ENCODE measurements at places on chromosomes 12 and 14.

DNA sequence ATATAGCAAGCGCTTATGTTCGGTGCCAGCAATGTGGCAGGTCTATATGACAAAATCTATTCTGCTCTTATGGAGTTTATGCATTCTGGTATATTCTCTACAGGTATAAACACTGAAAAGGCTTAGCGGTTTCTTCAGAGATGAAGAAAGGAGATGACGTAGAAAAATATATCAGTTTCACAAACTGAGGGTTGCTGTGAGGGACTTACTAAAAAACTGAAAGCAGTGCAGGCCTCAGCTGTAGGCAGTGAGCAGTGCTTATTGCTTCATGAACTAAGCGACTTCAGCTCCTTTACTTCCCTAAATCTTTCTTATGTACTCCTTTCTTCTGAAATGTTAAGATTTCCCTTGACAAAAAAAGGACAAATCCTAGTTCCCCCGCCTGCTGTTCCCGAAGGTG is 4.5 kb downstream of the DDX47 start:
- no peak for DNase-seq

DNA sequence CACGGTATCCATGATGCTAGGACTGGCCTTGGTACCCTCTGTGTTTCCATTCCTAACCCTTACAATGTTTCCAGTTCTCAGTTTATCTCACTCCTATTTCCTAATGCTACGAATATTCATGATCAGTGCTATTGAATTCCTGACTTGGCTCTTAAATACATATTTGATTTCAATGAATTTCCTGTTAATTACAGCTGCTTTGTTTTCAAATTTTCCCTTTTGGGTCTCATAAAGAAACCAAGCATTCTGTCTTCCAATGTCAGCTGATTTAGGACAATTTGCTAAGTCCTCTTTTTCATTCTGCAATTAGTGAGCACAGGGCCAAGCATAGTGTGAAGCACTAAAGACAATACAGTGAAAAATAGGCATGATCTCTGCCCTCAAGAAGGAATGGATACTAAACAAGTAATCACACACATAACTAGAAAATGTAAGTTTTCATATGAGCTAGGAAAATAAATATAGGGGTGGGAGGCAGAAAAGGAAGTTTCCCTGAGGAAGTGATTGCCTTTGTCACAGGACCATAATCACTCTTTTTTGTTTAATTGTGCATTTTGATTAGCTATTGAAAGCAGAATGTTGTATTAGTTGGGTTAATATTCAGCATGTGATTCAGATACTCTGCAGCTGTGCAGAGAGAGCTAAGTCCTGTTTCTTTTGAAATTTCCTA is 88.5 kb downstream of the KCNC2 start:
- DNase-seq = no peak

GRCh38 chr14:35390577-35391387 is 13.8 kb downstream of the NFKBIA start:
- DNase-seq = no peak

GRCh38 chr12:51884676-51885229 is 3.1 kb upstream of the ANKRD33 start:
- peak; percentile 29 for DNase-seq

- DNase-seq = no peak
Measured at GRCh38 chr14:79656056-79656455, 555.2 kb downstream of the DIO2 start.

DNA sequence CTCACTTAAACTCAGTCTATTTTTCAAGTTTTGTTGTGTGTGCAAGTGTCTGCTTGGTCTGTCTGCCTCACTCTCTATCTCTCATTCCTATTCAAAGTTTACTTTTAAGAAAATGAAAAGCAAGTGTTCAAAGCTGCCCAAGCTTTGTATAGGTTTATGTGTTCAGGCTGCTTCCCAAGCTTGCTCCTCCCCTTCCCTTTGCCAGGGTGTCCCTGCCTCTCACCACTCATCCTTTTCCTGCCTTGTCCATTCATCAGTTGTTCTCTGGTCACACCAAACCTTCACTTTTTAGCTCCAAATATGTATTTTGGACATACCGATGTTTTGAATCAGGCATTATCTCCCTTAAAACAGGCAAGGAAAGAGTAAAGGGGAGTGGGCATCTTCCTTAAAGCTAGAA is 41.3 kb downstream of the STK38L start:
- no peak for DNase-seq

DNA sequence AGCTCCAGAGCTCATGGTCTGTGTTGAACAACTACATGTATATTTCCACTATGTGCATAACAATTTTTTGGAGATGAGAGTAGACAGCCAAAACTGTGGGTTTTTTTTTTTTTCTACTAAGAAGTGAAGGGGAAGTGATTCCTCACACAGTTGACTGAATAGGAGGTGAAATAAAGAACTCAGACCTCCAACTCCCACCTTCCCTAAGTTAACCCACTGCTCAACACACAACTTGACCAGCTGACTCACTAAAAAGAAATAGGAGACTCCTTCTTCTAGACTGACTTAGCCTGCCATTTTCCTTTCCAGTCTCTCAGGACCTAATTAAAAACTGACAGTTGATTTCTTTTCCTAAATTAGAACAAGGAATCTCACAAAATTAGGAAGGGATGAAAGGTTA is 1.7 kb downstream of the M6PR start:
- DNase-seq = no peak

DNA sequence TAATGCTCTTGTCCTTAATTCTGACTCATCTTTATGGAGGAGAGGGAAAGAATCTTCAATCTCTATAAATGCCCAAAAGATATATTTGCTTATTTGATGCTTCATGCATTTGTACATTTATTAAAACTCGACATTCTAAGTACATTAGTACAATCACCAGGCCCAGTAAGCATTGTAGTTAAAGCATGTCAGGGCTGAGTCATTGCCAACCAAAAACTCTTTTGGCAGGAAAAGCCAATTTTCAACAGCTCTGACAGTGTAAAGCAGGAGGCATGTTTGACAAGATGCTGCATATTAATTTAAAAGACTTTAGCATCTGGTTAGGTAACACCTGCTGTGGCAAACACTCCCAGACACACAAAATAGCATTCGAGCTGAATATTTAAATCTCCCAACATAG is 290.9 kb downstream of the PPFIA2 start:
- DNase-seq = peak; percentile 66

GRCh38 chr12:2553388-2554126 is 241.2 kb upstream of the FKBP4 start:
- no peak for DNase-seq

DNA sequence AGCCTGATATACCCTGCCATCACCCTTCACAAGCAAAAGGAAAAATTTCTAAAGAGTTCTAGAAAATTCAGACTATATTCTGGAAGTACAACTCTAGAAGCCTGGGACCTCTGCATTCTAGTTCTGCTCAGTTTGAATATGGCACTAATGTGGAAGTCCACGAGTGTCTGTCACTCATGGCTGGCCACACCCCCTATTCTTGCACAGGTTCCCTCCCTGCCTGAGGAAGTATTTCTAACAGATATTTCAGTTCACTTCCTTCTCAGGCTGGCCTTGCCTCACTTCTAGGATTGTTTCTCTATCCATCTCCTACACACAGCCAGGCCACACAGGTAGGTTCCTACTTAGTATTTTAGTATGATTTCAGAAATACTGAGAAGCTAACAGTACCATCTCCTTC is 67.4 kb downstream of the PHLDA1 start:
- DNase-seq = no peak

GRCh38 chr12:121748218-121748570 is 35.6 kb downstream of the TMEM120B start:
- DNase-seq = no peak

- DNase-seq = no peak
Measured at GRCh38 chr14:81509838-81510452, 23.7 kb downstream of the SEL1L start.

GRCh38 chr14:72741826-72742117 is 152.1 kb downstream of the DPF3 start:
- no peak for DNase-seq

GRCh38 chr12:6380141-6381121 is 3.5 kb upstream of the LTBR start:
- no peak for DNase-seq

DNA sequence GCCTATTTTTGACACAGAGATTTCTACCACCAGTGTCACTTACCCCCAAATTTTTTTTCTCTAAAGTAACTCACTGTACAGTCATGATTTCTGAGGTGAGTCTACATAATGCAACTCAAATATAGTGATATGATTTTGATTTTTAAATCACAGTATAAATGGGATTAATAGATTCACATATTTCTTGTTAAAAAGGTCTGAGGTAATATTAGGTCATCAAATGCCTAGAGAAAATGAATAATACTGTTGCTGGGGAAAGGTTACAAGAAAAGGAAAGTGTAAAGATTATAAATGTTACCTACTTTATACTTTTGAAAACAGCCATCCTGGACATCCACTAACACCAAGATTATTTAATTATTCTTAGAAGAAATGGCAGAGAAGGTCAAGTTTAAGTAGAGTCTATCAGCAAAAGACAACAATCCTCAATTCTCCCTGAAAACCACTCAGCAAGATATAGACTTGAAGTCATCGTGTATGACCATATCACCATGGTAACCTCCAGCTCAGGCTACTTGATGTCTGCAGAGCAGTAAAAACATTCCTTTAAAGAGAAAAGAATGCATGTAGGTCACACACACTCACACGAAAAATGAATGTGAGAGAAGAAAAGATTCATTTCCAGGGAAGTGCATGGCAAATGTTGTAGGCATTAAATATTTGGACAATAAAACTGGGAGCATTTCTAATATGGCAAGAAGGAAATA is 58.7 kb downstream of the CCDC59 start:
- DNase-seq = peak; percentile 78

DNA sequence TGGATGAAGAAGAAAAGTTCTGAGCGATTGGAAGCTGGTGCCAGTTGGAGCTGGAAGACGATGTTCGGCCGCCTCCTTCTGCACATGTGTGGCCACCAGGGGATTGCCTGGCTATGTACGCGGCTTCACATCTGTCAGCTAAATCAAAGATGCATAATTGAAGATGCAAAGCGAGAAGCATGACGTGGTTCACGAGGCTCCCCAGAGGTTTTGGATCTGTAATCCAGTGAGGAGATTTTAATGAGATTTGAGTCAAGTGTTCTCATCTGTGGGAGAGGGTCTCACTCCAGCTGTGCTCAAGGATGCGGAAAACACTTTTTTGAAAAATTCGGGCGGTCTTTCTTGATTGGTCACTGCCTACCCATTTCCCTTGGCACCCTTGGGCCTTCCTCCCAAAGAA is 94.6 kb downstream of the PAX9 start:
- no peak for DNase-seq

DNA sequence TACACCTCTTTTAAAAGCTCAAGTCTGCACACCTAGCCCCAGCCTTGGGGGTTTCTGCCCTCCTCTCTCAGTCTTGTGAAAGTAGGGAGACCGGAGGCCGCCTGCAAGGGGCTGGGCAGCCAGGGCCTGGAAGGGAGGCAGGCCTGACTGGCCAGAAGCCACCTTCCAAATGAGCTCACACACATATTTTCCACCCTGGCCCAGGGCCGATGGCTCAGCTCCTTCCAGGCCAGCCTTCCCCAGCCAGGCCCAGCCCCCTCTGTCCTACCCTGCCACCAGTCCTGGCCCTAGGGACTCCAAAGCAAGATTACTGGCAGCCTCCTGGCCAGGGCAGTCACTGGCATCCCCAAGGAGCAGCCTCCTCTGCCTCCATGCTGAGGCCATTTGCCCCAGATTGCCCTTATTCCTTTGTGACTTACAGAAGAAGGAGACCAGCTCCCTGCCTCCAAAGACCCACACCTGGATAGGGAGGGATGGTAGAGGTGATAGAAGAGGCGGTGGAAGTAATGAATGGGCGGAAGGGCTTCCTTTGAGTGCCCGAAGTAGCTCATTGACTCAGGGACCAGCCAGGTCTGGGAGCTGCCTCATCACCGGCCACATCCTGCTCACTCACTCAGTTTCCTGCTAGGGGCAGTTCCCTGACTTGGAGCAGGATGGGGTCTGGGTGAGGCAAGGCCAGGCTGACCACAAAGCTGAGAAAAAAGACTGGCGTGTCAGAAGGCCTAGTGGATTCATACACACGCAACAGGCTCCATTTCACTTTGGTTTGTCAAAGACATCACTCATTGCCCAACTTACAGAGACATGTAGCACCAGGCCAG is 14.8 kb downstream of the MMP14 start:
- peak; percentile 94 for DNase-seq

GRCh38 chr14:22178333-22178839 is 410.6 kb downstream of the DAD1 start:
- no peak for DNase-seq

DNA sequence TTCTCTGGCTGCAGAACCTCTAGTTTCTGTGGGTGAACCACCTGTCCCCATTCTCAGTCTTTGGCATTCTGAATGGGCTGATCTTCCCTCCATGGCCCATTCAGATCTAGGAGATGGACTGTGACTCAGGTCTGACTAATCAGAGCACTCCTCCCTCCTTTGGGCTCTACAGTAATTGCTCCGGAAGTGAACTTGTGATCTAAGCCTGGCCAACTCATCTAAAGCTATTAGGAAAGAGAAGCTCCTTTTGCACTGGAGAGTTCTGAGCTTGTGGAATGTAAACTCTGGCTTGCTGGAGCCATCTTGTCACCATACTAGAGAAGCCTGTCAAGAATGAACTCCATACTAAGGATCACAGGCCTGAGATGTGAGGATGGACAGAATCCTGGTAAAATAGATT is 168.2 kb downstream of the SUDS3 start:
- DNase-seq = no peak

DNA sequence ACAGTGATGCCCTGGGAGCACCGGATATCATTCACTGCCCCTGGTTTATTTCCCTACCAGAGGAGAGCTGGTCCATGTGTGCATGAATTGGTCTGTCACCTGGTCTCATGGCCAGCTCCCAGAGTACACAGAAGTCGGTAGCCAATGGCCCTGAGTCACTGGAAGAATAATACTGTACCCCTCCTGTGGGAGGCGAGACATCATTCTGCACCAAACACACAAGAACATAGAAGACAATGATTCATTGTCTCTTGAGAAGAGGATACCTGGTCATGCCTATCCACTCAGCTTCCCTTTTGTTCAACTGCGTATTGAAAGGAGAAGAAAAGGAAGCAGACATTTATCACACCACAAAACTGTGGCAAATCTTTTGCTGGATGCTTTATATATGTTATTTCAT is 216.2 kb downstream of the DPF3 start:
- no peak for DNase-seq

DNA sequence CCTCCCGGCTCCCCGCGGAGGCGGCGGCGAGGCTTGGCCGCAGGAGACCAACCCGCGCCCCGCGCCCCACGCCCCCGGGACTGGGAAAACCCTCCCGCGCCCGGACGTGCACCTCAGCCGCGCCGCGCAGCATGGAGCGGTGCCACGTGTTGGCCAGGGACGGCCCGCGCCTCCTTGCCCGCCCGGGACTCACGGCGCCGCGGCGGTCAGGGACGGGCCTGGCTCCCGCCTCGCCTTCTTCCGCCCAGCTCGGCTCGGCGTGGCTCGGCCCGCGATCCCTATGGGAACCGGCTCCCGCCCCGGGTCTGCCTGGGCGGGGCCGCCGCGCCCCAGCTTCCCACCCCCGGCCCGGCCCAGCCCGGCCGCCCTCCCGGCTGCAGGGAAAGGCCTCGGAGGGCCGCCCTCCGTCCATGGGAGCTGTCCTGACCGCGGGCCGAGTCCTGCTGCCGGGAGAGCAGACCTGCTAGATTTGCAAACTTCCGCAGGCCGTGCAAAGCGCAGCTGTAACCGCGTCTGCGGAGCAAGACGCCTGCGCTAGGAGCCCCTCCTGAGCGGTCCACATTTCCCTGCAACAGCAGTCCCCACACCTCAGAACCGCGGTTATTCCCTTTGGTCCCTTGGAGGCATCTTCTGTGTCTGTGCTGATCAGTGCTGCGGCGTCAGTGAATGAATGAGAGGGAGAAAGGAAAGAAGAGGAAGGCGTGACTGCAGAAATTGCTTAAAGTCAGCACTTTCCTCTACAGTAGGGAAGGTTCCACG is at the start of gene CDKL1:
Gene CDKL1, minus strand, starts transcription at position 251 of the 759 bp plus-strand sequence. CDS start 1,013 bp downstream, outside the sequence.
- peak; percentile 61 for DNase-seq
